ENCODE measurements at places on chromosomes 2 and 18. TPM values are rescaled to one million over a fixed set of nuclear protein-coding genes. Genes with fewer than 3 reads are reported as not detected.

The GALNT13 gene
- 2.4 TPM for total RNA-seq

The DSG2 gene
- 27.6 TPM for total RNA-seq

The KCNK3 gene
- total RNA-seq: 26.8 TPM

The SPDYA gene
- total RNA-seq: 1.9 TPM

- DNase-seq: peak; percentile 80
- peak overlapping the region; percentile 14 for H3K27ac ChIP-seq
- H3K4me3 ChIP-seq: no peak overlapping the region
Measured at GRCh38 chr2:230643576-230644291, 68.9 kb upstream of the CAB39 start.

DNA sequence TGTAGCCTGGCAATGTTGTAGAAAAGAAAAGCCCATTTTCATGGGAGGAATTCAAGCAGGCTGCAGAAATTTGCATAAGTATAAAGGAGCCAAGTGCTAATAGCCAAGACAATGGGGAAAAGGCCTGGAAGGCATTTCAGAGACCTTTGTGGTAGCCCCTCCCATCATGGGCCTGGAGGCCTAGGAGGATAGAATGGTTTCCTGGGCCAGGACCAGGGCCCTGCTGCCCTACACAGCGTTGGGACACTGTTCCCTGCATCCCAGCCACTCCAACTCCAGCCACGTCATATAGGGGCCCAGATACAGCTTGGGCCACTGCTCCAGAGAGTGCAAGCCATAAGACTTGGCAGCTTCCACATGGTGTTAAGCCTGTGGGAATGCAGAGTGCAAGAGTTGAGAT is 8.1 kb upstream of the ZNF24 start:
- H3K4me3 ChIP-seq: no peak overlapping the region
- no peak for DNase-seq
- no peak overlapping the region for H3K27ac ChIP-seq
- H3K36me3 ChIP-seq: no peaks in the 10 kb centered on the region
- H3K27me3 ChIP-seq: no peaks in the 10 kb centered on the region
- H3K4me1 ChIP-seq: no peaks in the 10 kb centered on the region

The TMEM198 gene
- 1.4 TPM for total RNA-seq

The SDC1 gene
- total RNA-seq: 90.0 TPM

The UBXN4 gene
- 88.1 TPM for total RNA-seq

GRCh38 chr2:200319548-200320337 is 13.2 kb downstream of the SPATS2L start:
- H3K4me3 ChIP-seq: no peak overlapping the region
- H3K4me1 ChIP-seq: peaks cover 40% of the 10 kb centered on the region
- no peak for DNase-seq
- peak overlapping the region; percentile 38 for H3K27ac ChIP-seq

DNA sequence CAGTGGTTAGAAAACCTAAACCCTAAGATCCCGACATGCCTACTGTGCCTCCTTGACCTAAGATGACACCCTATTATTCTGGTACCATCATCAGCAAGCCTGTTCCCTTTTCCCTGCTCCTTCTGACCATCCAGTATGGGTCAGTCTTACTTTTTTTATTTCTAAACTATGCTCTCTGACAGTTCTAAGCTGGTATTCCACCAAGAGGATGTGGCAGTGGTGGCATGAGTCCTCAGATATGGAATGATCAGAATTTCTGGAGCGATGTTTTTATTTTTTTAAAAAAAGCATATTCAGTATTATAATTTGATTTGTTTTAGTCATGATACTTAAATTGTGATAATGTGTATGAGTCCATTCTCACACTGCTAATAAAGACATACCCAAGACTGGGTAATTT is 145.9 kb upstream of the LHCGR start:
- no peaks in the 10 kb centered on the region for H3K36me3 ChIP-seq
- H3K4me3 ChIP-seq: no peak overlapping the region
- no peaks in the 10 kb centered on the region for H3K4me1 ChIP-seq
- no peaks in the 10 kb centered on the region for H3K27me3 ChIP-seq
- no peak overlapping the region for H3K27ac ChIP-seq

DNA sequence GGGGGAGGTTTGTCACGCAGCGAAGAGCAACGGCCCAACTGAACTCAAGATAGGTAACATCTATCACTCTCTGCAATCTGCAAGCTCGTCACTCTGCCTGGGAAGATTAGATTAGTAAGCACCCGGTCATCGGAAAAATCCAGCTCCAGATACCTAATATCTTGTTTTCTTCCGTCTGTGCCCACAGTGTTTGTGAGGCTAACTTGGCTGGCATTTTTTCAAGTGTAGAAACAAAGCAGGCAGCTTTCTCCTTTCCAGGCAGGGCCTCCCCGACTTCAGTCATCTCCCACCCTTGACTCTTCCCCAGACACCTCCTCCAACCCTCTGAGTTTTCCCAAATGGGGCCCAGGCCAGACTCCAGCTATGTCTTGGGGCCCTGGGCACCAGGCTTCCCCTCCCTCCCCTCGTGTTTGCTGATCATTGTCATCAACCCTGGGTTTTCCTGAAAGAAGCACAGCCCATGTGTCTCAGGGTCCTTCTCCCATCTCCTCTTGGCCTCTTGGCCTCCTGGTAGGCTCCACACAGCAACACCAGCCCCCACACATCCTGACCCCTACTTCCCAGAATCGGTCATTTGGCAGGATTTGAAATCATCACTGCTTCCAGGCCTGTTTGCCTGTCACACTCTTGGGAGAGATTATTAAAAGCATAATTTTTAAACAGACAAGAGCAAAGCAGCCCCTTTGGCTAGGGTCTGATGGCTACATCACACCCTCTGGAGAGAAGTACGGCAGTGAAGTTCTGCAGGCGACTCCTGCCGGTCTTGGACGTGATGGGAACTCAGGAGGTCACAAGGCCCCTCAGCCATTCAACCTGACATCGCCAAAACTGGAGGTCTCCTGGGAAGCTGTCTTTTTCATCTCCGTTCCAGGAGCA is 144.9 kb upstream of the ID2 start:
- DNase-seq: no peak
- H3K4me1 ChIP-seq: peaks cover 72% of the 10 kb centered on the region
- H3K36me3 ChIP-seq: no peaks in the 10 kb centered on the region

GRCh38 chr2:43220229-43220751 is 6.1 kb downstream of the ZFP36L2 start:
- peaks cover 61% of the 10 kb centered on the region for H3K4me1 ChIP-seq
- peak overlapping the region; percentile 95 for H3K4me3 ChIP-seq
- no peak for DNase-seq
- H3K27ac ChIP-seq: peak overlapping the region; percentile 100

The RRM2 gene
- 8.4 TPM for total RNA-seq

DNA sequence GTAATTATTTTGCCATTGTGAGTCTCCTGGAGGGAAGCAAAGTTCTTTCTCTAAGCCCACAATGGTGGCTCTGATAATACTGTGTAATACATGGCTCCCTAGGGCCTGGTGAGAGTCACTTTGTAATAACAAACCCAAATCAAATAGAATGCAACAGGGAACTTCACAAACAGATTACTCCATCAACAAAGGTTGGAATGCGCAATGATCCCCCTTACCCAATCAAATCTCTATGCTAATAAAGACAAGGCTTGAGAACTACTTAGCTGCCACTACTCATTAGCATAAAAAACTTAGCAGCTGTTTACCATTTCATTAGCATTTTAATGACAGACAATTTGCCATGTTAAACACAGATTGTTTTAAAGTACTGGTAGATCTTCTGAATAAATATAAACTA is 285.6 kb upstream of the SESTD1 start:
- no peak overlapping the region for H3K4me3 ChIP-seq
- H3K36me3 ChIP-seq: no peaks in the 10 kb centered on the region
- H3K27me3 ChIP-seq: no peaks in the 10 kb centered on the region
- no peak for DNase-seq
- H3K4me1 ChIP-seq: no peaks in the 10 kb centered on the region

The PCARE gene
- 0.95 TPM for total RNA-seq

- H3K4me1 ChIP-seq: no peaks in the 10 kb centered on the region
- H3K27me3 ChIP-seq: no peaks in the 10 kb centered on the region
- no peak for DNase-seq
- H3K4me3 ChIP-seq: no peak overlapping the region
Measured at GRCh38 chr2:166764216-166764615, 124.1 kb upstream of the XIRP2 start.

The CTDP1 gene
- 25.2 TPM for total RNA-seq

The SPP2 gene
- total RNA-seq: not detected

Data from lower lobe of right lung (tissue), 2 donors.